ENCODE measurements at places on chromosomes 7 and 10.

GRCh38 chr7:76428149-76428823 lies 3.5 kb downstream of the ZP3 start:
- DNase-seq, result no peak

DNA sequence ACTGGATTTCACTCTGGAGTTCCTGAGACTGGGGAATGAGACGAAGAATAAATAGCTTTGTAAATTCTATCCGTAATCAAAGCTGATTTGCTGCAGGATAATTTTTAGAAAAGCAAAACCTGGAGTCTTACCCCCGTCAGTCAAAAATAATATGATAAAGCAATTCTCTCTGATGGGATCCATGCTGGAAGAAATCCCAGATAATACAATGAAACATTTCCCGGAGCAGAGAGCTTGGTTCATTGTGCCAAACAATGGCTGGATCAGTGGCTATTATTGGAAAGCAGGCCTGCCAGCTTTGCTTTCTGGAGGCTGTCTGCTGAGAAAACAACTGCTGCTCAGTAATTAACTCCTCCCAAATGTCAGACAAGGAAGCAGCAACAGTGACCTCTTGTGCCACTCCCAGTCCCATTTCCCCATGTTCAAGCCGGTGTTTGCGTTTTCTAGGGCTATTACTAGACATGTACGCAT lies 609.4 kb upstream of the PCDH15 start:
- DNase-seq, result no peak

- DNase-seq, result peak; percentile 16
These were observed 289.6 kb upstream of the NFE2L3 start for GRCh38 chr7:25862261-25863004.

- no peak for DNase-seq
These were observed 65.0 kb downstream of the CACNB2 start for GRCh38 chr10:18205098-18205834.

DNA sequence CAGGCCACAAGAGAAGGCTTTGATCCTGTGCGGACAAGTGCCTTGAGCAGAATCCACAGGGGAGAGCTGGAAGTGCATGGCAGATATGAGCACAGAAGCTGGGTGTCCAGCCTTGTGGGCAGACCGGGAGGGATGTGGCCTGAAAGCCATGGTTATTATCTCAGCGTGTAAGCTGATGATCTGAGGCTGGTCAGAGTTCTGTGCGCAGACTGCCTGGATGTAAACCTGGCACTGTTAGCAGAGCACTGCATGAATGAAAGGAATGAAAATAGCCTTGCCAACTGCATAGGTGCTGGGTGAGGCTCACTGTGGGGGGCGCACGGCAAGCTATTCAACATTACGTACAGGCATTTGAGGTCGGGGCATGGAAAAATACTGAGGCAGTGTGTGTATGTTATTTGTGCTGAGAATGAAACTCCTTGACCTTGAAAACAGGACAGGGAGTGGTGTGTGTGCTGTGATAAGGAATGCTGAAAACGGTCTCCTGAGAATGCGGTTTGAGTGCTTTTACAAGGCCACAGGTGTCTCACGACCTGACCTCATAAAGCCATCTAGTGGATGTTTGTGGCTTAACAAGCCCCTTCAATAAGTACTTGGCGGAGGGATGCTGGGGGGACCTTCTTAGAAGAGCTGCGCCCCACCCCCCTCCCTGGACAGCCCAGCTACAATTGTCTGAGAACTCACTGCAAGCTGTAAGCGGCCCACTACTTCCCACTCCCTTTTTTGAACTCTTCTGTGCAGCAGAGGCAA lies 18.7 kb downstream of the AKR1C1 start:
- DNase-seq, result no peak

GRCh38 chr10:77756319-77757232 lies 119.0 kb upstream of the KCNMA1 start:
- DNase-seq, result no peak

DNA sequence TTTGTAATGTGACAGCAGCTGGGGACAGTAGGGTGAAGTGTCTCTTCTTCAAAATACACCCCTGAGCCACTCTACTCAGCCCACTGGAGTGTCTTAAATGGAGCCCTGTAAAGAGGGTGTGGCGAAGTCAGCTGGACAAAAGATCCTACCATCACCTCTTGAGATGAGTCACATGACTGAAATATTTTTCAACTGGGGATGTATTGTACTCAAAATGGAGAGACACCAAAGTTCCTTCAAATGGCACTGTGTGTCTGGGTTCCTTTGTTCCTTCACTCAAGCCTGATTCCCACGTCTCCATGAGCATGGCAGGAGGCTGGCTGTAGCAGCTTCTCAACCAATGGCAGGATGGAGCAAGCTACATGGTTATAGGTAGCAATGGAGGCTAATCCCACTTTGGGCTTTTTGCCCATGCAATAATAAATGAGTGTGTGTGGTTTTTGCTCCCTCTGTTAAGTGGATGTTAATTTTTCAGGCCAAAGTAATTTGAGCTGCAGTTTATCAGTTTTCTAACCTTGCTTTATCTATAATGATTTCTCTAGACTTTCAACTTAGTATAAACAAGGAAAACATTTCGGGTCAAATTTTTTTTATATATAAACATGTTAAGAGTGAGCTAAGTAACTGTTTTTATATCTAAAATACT lies 68.2 kb downstream of the CLEC2L start:
- no peak for DNase-seq

DNA sequence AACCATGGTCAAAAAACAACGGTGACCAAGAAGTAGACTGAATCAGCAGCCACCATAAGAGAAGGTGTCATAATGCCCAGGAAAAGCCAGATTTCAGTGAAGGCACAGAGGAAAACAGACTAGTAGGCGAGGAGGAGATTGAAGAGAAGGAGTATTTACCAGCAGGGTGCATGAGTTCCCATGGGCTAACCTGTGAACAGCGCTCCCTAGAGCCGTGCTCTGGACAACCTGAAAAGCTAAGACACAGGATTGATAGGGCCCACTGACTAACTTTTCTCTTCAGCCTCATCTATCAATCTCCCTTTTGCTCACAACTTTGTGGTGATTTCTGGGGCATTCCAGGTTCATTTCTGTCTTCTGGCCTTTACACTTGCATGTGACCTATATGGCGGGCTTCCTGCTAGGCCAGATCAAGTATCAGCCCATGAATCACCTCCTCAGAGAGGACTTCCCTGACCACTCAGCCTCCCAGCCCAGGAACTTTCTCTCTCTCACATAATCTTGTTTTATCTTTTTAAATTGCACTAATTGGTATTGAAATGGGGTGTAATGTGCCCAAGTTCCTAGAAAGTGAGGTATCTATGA lies 12.8 kb downstream of the ANKRD22 start:
- no peak for DNase-seq

DNA sequence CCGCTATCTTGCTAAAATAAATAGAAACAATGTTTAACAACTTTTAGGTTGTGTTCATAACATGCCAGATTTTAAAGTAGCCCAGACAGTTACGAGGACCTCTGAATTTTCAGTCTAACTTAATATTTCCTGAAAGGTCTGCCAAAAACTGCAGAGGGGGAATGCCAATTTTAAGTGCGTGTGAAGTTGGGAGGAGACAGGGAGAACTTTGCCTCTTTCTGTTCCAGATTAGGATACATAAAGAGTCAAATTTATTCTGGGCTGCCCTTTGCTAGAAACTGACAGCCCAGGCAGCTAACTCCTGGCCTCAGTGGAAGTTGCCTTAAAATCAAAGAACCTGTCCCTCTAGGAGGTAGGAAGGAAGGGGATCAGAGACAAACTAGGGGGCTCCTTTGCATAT lies 52.3 kb upstream of the PIP4K2A start:
- DNase-seq, result no peak

- no peak for DNase-seq
These were observed 448.1 kb downstream of the GATA3 start for GRCh38 chr10:8502573-8502972.

GRCh38 chr7:108525327-108525984 lies 479 bp downstream of the PNPLA8 start:
- no peak for DNase-seq

- no peak for DNase-seq
These were observed 66.9 kb downstream of the SEMA3D start for GRCh38 chr7:85119934-85120333.

GRCh38 chr7:157133304-157133703 lies 5.4 kb upstream of the UBE3C start:
- no peak for DNase-seq

- no peak for DNase-seq
These were observed 8.4 kb upstream of the LYZL2 start for GRCh38 chr10:30637881-30638467.

- DNase-seq, result no peak
These were observed 87.7 kb downstream of the TNS3 start for GRCh38 chr7:47493976-47494911.

DNA sequence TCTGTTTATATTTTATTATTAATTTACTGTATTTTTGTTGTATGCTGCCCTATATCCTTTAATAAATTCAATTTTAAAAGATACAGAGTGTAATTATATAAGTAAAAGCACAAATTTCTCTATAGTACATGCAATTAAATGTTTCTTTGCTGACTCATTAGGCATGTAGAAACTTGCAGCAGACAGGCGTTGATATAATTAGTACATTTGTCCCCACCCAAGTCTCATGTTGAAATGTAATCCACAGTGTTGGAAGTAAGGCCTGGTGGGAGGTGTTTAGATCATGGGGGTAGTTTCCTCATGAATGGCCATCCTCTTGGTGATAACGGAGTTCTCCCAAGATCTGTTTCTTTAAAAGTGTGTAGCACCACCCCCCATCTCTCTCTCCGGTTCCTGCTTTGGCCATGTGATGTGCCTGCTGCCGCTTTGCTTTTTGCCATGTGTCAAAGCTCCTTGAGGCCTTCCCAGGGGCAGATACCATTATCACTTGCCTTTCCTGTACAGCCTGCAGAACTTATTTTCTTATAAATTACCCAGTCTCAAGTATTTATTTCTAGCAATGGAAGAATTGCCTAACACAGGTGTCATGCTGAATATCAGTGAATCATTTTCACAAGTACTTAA lies 63.7 kb downstream of the TSPAN12 start:
- DNase-seq, result no peak

GRCh38 chr7:3300221-3300650 lies 816 bp upstream of the SDK1 start:
- DNase-seq, result no peak

GRCh38 chr7:92402920-92403759 lies 44.1 kb upstream of the GATAD1 start:
- DNase-seq, result no peak

- DNase-seq, result no peak
These were observed 26.5 kb downstream of the VPS50 start for GRCh38 chr7:93258661-93259060.

- DNase-seq, result no peak
These were observed 28.4 kb downstream of the PCDH15 start for GRCh38 chr10:54772468-54773122.

GRCh38 chr7:149689291-149689721 lies 84.1 kb downstream of the ZNF467 start:
- no peak for DNase-seq

GRCh38 chr7:130907439-130907838 lies 173.4 kb upstream of the KLF14 start:
- no peak for DNase-seq

- DNase-seq, result no peak
These were observed 27.5 kb downstream of the DLG5 start for GRCh38 chr10:77899080-77899477.

- no peak for DNase-seq
These were observed 5.1 kb upstream of the ITGB1 start for GRCh38 chr10:32963096-32963495.

DNA sequence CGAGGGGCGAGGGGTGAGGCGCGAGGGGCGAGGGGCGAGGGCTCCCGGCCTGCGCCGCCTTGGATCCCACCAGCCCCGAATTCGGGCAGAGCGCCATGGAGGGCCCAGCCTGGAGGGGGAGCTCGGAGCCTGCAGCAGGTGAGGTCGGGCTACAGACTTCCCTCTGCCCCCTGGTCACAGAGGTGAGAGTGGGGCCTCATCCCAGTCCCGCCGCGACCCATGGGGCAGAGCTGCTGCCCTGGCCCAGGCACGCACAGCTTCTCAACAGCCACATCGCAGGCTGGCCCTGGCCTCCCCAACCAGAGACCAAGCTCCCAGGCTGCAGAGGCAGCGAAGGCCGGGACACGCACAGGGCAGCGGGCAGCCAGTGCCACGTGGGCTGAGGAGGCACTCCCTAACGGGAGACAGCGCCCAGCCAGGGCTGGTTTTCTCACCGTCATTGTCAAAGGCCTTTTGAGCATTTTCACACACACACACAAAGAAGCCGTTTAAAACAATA lies 191.8 kb downstream of the PTPRN2 start:
- DNase-seq, result no peak

DNA sequence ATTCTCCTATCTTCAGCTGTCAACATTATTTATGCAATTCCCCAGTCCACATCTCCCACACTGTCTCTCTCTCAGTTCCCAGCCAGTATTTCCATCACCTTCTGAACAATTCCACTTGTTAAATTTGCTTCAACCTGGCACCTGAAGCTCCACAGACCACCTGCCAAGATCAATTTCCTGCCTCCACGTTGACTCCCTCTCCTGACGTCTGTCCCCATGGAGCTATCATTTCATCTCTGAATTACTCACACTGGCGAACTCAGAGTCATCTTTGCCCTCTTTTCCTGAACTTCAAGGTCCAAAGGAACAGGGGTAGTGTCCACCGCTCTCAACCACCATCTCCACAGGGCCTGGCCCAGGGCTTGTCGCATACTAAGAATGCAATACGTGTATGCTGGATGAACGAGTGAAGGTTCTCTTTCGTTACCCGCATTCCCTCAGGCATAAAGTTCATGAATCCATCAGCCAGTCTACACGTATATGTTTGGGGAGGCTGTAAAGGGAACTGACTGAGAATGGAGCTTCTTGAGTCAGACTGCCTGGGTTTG lies 183.3 kb downstream of the JCAD start:
- no peak for DNase-seq

GRCh38 chr10:60429084-60429849 lies 39.6 kb upstream of the ANK3 start:
- DNase-seq, result no peak

DNA sequence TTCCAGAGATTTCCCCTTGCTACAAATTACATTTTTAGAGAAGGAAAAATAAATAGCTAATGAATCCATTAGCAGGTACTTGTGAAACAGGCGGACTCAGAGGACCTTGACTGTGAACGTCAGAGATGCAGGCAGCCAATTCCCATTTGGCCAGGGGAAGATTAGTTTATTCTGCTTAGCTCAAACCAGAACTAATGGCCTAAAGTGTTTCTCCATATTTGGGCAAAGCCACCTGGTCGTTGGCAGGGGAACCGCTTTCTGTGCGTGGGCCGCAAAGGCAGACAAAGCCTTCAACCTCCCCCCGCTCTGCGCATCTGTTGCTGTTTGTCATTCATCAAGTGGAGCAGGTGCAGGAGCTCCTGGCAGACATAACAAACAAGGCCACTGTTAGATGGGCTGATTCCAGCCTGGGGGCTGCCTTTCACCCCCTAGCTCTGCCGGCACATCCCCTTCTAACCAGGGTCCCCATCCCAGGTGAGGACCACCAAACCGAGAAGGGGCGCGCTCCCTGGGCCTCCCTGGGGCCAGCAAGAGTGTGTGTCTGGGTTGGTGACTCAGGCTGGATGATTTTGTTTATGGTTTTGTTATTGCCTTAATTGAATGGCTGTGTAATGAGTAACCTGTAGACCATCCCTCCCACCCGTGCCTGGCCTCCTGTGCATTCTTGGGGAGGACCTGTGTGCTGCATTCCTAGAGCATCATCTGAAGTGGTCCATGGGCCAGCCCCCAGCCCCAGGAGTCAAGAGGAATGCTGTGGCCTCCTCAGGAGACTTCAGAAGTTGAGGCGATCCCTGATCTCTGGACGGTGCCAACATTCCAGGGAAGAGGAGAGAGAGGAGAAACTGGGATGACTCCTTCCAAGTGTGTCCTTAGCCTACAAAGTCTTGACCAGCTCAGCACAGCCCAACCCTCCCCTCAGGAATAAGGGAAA lies 14.5 kb upstream of the CPA1 start:
- DNase-seq, result no peak
